ENCODE measurements at places on chromosomes 4 and X.

DNA sequence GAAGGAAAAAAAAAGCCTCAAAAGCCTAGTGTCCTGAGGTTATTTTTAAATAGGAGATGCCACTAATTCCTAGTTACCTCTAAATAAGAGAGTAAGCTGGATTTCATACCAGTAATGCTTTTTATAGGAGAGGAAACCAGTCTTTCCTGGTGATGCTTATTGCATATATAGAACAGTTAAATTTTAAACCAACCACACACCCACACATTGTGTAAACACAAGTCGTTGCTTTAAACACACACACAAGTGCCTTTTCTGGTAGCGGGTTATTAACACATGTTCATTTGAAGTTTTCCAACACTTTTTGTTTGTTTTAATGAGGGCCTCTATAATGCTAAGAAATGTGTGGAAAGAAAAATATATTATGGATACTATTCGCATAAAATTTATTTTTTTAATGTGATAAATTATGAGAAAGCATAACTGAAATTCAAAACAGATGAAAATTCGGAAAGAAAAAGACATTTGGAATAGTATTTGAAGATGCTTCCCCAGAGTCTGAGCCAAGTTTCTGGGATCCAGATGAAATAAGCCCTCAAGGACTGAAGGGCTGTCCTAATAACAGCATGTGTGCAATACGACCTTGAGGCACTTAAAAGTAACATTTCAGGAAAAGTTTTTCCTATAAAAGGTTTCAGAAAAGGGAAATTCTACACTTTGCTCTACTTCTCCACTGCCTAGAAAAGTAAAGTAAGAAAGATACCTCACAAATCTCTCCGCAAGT, 2.0 kb downstream of the ANTXR2 start:
- no peak for DNase-seq

- no peak for DNase-seq
These were observed 30.8 kb downstream of the GAB3 start for GRCh38 chrX:154720067-154720466.

GRCh38 chr4:15636818-15637217, 18.3 kb downstream of the FBXL5 start:
- DNase-seq = no peak

DNA sequence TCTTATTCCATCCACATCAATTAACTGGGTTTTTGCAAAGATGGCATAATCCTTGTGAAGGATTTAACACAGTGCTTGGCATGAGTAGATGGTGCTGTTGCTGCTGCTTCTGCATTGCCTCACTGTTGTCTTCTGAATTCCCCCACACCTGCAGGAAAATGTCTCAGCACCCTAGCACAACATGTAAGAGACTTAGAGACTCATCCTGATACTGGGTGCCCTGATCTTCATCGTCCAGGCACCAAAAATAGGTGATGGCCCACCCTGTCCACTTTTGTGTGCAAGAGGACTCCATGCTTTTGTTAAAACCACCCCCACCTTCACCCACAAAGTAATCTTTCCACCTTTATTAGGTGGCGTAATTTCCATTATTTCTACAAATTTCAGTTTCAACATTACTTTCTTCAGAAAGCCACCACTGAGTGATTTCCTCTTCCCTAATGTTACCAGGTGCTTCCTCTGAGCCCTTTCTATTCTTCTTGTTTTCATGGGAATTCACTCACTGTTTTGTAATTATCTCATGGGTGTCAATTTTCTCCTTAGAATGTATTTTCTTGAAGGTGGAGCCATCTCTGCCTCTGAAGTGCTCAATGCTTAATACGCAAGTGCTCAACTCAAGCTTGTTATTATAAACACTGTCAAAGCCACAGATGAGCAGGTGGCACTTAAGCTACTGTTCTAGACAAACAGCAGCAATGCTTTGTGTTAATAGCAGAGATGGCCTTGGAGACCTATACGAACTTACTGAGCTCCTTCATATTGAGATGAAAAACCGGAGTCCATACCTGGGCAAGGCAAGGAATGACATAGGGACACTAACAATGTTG, 89.5 kb downstream of the HS3ST1 start:
- peak; percentile 27 for DNase-seq

DNA sequence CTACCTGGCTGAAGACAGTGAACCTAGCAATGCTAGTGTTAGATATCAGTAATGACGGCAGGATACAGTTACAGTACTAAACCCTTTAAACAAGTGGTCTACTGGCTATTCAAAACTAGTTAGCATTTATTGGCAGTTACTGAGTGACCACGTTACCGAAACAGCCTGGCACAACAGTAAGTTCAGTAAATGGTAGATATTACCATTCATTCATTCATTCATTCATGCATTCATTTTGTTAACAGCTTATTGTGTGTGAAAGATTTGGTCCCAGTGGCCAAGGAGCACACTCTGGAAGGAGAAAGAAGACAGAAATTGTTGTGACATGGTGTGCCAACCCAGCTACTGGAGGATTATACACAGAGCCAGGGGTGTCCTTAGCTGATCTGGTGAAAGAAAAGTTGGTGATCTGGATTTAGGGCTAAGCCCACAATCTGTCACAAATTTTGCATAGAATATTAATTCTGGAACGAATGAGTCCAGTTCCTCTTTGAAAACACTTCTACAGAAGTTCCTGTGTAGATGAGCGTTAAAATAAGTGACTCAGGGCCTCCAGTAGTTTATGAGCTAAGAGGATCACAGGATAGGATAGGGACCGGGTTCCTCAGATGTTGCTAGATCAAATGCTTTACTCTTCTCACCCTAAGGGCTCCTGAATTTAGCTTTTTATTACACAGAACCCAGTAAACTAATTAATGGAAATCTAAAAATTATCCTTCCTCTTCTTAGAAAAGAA, 179.1 kb downstream of the CBR4 start:
- no peak for DNase-seq

- DNase-seq = no peak
These were observed 1743.9 kb downstream of the RPA4 start for GRCh38 chrX:98627645-98628044.

DNA sequence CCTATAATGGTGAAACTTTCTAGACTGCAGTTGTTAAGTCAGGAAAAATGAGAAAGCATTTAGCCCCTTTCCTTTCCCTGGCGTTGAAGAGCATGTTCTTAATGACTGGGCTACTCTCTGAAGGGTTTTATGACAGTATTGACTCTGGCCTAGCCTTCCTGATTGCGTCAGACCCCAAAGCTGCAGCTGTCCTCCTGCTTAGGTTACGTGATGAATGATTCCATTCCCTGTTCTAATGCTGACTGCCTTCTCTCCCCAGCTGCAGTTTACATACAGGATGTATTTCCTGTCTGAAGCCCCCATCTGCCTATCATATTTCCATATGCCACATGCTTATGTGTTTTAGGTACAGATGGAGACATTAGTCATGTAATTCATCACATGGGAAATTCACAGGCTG, 105.8 kb upstream of the EGFL6 start:
- peak; percentile 76 for DNase-seq

DNA sequence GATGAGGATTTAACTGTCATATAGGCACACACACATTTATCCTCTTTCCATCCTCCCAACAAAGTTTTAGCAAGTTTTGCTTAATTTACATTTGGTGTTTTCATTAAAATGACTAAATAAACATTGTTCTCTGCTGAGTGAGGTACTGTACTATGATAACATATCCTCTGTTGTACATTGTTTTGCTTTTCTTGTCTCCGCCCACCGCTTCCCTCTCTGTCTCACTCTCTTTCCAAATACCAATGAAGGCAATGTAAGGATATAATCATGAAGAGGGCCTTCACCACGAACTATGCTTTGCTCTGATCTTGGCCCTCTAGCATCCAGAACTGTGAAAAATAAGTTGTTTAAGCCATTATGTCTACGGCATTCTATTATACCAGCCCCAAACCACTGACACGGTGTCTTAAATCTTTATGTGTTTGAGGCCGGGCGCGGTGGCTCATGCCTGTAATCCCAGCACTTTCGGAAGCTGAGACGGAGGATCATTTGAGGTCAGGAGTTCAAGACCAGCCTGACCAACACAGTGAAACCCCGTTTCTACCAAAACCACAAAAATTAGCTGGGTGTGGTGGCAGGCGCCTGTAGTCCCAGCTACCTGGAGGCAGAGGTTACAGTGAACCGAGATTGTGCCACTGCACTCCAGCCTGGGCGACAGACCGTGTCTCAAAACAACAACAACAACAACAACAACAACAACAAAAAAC, 65.3 kb downstream of the HPRT1 start:
- DNase-seq = no peak

- no peak for DNase-seq
These were observed 125.0 kb upstream of the GRPR start for GRCh38 chrX:15998350-15998749.

GRCh38 chr4:114495471-114495928, 103.1 kb upstream of the UGT8 start:
- no peak for DNase-seq

DNA sequence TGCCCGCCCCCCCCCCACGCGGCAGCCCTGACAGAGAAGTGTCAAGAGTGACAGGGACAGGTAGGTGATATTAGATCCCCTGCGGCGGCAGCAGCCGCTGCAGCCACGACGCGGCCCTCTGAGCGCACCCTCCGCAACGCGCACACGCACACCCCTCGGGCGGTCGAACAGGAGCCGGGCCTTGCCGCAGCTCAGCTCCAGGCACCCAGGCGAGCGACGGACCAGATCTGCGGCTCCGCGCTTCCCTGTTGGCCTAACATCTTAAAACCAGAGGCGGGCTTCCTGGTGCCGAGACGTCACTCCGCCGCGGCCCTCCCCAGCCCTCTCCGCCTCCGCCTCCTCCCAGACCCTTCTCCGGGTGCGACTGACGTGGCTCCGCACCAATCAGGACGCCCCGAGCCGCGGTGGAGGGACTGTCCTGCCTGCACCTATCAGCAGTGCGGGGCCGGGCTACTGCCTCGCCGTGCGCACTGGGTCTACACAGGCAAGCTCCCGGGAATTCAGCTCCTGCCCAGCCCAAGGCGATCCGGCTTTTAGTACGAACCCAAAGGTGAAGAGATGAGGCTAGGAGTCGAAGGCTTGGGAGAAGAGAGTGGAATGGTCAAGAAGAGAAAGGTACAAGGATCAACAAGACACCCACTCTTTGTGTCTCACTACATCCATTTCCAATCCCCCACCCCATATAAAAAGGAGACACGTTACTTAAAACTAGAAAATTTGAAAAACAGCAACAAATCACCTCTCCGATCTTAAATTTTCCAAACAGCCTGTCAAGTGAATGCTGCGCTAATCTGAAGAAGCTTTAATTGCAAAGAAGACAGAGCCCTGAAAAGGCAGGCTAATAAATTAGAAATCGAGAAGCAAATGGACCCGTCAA, at the start of gene PITX2:
TSS of gene PITX2 (minus strand) at position 237 of the 877 bp plus-strand sequence. CDS start 617 bp downstream, outside the sequence.
- peak; percentile 76 for DNase-seq

DNA sequence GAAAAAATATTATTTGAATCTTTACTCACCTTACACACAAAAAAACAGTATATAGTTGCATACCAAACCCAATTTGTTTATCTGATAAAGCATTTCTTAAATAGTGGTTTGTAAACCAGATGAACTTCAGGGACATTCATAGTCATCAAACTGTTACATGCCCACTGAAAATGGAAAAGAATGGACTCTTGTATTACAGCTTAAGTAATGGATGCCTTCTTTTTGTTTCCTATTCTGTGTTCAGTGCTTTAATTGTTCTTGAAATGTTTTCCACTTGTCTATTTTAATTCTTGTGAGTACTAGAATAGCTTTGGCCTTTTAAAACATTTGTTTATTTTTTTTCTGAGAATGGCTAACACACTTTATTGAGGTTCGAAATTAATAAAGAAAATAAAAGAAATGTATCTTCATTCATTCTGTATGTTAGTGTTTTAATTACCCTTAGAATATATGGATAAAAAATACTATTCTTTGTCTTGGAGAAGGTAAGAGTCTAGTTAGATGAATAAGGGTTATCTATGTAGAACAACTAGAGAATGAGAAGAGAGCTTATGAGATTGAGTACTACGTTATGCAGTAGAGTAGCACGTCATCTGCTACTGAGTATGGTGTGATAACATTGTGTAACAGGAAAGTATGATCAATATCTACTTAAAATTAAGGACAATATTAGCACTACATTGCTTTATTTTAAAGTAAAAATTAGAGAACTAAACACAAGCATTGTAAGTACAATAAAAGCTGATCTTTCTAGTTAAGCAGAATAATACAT, 9.9 kb downstream of the CPEB2 start:
- DNase-seq = no peak

DNA sequence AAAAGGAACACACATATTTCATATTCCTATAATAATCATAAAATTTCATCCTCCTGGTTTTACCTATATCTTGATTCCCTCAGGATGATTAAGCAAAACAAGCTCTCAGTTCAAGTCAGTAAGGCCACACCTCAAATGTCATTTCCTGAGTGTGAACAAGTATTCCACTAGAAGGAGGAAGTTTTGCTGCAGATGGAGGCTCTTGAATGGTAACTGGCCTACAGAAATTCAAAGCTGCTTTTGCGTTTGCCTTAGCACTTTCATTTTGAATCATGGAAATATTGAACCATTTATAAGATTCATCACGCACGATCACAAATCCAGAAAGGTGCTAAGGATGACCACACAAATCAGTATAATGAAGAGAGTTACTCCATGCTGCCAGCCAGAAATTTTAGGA, 254.4 kb upstream of the CXXC4 start:
- DNase-seq = no peak

DNA sequence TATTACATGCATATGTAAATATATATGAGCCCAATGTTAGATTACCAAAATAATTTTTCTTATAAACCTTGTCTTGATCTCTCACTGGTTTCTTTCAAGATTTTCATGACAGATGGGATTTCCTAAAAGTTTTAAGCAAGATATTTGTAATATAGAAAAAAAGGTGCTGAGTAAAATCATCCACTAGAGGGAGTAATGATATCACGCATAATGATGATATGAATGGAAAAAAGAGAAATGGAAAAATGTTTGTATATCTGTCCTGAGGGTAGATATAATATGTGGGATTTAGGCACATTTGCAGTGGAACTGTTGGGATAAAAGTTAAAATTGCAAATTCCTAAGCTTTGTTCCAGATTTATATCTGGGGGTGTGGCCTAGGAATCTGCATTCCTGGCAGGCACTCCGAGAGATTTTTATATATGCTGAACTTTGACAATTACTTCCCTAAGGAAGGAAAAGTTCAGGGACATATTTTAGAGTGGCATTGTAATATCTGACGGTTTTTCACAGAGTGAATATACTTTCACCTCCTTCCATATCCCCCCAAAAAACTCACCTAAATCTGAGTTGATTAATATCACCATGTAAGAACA, 60.5 kb downstream of the TMA16 start:
- DNase-seq = no peak

DNA sequence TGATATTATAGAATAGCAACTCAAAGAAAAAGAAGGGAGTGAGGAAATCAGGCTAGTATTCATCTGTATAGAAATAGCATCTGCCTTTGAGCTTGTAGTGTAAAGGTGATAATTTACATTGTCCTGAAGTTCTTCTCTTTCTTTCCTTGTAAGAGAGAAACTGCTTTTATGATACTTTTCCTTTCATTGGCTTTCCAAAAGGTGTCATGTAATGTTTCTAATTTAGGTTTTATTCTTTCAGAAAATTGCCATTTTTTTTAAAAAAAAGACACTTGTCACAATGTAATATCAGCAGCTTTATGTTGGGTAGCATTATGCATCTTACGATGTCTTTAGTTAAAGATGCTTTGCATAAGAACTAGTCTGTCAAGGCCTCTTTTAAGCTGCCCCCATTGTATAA, 1153.8 kb upstream of the PCDH7 start:
- no peak for DNase-seq
